Stimulated activated CD4-positive, alpha-beta T cell treated with anti-CD3 and anti-CD28 coated beads, Interleukin-12 subunit alpha, Interleukin-12 subunit beta, amount 100 ng/mL, for 4 hours (primary cell): ENCODE measurements at places on chromosomes 16 and 17.

DNA sequence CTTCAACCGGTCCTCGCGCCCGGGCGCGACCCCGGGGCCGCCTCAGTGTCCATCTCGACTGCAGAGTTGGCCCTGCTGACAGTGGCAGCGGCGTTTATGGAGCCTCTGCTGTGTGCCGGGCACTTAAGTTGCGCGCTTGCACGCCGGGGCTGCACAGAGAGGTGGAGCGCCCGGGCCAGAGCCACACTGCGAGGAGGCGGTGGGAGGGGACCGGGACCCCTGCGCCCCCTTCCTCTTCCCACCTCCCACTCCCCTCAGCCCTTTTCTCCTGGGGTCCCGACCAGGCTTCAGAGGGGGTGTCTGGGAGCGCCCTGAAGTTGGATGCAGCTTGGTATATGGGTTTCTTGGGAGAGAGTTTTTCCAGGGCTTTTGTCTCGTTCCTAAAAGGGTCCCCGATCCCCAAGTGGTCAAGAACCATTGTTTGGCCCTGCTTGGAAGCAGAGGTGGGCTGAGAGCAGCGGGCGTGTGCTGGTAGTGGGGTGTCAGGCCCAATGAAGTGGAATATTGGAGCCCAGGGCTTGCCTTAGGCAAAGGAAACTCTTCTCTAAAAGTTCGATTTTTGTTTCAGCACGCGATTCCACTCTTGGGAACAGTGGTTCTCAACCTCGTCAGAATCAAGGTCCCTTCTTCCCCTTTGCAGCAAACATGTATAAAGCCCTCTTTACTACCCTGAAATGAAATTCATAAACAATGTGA lies 605 bp downstream of the MRTFB start:
- DNase-seq, result no peak

GRCh38 chr16:11742093-11742535 lies 543 bp downstream of the TXNDC11 start:
- DNase-seq, result peak; percentile 37

DNA sequence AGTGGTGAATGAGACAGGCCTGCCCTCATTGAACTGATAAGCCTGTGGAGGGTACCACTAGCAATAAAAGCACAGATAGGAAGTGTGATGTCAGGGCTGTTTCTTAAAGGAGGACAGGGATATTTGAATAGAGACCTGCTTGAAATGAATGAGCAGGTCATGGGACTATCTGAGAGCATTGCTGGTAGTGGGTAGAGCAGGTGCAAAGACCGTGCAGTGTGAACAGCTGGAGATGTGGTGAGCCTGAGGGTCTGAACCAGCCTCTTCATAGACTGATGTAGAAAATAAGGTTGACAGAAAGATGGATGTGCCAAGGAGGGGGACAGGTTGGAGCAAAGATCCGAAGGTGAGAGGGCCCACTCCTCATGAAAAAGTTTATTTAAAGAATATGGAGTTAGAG lies 2.4 kb downstream of the NUP93 start:
- DNase-seq, result no peak

GRCh38 chr17:80987941-80988461 lies 3.6 kb upstream of the CHMP6 start:
- no peak for DNase-seq

DNA sequence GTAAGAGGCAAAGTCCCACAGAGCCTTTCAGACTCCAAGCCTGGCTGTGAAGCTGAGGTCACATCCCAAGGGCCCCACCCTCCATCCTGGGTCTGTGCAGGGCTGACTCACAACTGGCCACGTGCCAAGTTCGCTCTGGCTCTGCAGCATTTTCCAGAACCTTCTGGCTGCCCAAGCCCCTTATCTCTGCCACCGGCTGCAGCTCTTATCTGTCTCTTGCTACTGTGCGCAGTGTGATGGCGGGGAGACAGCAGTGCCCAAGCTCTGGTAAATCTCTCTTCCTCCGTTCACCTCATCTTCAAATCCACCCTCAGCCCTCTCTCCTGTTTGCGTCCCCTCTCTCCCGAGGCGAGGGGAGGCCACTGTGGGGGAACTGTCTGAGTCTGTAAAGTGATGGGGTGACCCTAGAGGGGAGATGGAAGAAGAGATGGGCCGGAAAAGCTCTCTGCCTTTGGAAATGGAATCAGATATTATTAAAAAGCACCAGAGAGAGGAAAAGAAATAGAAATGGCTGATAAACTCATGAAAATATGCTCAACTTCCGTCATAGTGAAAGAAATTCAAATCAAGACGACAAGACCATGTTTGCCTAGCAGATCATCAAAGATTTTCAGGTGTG lies 162.7 kb upstream of the CDC42EP4 start:
- DNase-seq, result peak; percentile 2

DNA sequence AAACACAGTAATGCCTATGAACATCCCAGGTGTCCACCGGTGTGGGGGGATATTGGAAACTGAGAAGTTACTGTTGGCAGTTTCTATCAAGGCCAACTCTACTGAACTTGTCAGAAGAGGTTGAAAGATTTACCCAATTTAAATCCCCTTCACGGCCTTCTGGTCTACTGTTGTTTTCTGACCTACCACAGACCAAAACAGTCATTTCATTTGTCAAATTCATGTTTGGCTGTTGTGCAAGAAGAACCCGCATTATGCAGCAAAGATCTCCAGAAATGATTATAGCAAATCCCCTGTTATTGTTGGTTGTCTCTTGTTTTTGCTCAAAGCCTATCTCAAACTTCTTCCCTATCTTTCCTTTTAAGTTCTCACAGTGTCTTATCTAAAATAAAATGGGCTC lies 73.1 kb upstream of the MAF start:
- DNase-seq, result no peak

DNA sequence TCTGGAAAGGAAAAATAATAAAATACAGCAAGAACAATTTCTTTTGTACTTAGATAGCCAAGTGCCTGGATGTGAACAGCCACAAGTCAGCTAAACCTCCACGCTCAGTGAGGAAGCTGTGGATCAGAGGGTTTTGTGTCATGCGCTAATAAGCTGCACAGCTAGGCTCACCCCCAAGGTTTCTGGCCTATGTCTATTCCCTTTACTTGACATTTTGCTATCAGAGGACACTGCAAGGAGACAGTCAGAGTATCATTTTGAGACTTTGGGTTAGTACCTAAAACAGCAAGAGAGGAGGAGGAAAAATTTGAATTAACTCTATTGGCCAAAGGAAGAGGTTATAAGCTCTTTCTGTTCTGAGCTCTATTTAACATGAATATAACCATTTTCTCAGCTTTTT lies 139.3 kb downstream of the KCNJ2 start:
- no peak for DNase-seq

GRCh38 chr17:49633762-49634484 lies 44.0 kb downstream of the SPOP start:
- DNase-seq, result no peak

DNA sequence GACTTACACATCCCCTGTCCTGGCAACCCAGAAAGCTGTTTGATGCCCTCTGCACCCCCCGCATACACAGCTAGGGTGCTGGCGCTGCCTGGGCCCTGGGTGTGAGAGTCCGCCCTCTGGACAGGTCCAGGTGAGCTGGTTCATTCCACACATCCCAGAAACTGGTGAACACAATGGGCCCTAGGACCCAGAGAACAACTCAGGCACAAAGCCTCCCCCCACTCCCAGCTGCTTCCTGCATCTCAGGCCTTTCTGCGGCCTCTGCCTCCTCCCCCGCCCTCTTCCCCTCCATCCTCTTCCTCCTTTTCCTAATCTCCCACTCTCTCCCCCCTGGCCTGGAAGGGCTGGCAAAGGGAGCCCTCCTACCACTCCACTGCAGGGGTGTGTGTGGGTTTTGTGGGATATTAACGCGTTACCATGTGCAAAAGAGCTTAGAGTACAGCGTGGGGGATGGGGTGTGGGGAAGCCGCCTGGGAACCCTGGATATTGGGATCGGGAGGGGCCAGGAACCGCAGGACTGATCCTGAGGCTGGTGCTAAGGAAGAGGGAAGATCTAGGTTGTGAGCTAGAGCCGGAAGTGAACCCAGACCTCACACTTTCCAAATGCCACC lies 1.6 kb upstream of the PPP1R9B start:
- DNase-seq, result peak; percentile 43

GRCh38 chr17:68356949-68357455 lies 65.7 kb downstream of the ARSG start:
- DNase-seq, result no peak

DNA sequence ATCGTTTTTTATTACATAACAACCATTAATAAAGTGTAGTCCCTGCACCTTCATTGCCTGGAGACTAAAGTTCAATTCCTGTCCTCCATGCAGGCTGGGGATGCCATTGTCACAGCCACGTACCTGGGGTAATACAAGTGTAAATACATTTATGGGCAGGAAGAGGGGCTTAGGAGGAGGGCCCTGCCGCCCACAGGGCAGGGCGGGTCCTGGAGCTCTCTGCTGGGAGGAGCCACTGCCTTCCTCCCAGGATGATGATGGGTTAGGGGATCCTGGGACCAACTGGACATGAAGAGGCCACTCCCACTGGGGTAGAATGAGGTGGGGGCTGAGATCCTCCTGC lies 44.1 kb upstream of the SLC38A10 start:
- no peak for DNase-seq

GRCh38 chr17:2238432-2239169 lies 65.0 kb downstream of the SMG6 start:
- DNase-seq, result no peak

DNA sequence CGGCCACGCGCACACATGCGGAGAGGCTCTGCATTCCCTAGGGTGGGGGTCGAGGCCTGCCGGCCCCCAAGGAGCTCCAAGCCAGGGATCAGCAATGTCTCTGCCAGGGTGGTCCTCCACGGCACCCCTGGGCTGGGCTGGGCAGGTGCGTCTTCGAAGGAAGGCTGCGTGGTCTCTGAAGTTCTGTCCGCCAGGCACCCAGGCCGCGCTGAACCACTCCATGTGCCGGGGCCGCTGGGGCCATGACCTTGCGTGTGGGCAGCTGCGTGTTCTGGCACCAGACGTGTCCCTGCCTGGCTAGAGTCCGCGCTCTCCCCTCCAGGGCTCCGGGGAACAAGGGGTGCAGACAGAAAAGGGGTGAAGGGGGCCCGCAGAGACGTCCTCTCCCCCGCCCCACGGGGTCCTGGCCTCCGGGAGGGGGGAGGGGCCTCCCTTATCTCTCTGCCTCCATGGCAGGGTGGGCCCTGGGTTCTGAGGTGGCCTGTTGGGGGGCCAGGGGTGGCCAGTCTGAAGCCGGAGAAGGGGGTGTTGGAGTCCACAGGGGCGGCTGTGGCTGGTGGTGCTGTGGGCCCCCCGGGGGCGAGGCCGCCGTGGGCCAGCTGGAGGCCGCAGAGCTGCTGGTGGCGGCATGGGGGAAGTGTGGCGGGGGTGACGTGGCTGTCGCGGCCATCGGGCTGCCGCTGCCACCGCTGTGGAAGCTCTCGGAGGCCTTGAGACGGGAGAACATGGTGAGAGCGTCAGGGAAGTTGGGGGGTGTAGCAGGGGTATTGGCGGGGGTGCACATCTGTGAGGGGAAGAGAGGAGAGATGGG lies 5.3 kb downstream of the UBALD1 start:
- DNase-seq, result no peak

- DNase-seq, result no peak
Observed at GRCh38 chr17:11900041-11900476, 97.2 kb downstream of the ZNF18 start.

GRCh38 chr17:74742153-74742515 lies 5.1 kb downstream of the RAB37 start:
- DNase-seq, result no peak
